ENCODE measurements at places on chromosomes 16 and 17.
A peak's percentile ranks its signal among the peaks of the same experiment; 100 is the strongest.

- no peak for DNase-seq
Measured at GRCh38 chr16:4217204-4218131, 24.4 kb downstream of the SRL start.

DNA sequence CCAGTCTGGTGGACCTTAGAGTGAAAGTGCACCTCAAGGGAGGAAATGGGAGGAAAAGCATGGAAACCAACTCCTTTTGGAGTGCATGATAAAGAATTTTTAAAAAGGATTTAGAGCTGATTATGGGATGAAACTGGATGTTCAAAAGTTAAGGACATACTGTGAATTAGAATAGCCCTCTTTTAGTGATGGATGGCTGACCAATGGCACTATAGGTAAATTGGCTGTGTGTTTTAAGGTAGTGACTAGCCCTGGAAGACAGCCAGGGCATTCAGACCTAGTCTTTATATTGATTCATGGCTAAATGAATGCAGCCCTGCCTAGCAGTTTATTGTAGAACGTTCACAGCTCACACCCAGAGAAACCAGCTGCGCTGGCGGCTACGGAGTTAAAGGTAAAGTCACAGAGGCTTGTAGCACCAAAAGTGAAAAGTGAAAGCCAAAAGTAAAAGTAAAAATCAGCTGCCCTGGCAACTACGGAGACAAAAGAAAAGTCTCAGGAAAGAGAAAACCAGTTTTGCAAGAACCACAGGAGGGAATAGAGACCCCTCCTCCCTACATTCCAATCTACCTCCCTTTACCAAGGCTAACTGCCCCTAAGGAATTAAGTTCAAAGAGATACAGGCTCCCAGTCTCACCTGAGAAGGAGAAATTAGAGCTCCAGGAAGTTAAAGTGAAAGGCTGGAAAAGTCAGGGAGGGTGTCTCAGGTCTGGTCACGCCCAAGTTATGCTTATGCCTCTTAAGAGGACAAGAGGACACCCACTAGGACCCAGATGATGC is 21.8 kb downstream of the ACSM1 start:
- DNase-seq: peak; percentile 20

- peak; percentile 69 for DNase-seq
Measured at GRCh38 chr17:77441130-77441920, 300.6 kb downstream of the SEC14L1 start.

DNA sequence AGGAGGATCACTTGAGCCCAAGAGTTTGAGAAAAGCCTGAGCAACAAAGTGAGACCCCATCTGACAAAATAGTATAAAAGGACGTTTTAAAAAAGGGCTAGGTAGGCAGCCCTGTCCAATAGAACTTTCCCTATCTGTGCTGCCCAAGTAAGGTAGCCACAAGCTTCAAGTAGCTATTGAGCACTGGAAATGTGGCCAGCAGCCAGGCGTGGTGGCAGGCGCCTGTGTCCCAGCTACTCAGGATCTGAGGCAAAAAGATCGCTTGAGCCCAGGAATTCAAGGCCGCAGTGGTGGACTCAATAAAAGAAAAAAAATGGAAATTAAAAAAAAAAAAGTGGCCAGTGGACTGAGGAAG is 1.5 kb upstream of the NQO1 start:
- DNase-seq: no peak

DNA sequence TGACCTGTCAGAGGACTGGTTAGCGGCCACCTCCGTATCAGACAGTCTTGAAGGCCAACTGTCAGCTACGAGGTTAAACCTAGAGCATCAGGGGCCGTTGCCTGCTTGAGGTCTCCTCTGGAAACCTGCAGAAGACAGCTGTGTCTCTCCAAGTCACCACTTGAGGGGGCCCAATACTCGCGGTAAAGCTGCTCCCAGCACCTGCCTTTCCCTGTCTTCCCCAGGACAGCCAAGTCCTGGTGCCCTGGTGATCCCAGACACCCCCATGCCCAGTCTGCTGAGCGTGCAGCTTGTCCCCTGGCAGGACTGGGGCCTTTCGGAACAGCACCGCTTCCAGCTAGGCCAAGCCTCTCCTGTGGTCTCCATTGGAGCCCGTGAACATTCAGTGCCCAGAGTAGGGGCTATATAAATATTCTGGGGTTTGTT is 80.1 kb downstream of the DNAH17 start:
- peak; percentile 24 for DNase-seq

DNA sequence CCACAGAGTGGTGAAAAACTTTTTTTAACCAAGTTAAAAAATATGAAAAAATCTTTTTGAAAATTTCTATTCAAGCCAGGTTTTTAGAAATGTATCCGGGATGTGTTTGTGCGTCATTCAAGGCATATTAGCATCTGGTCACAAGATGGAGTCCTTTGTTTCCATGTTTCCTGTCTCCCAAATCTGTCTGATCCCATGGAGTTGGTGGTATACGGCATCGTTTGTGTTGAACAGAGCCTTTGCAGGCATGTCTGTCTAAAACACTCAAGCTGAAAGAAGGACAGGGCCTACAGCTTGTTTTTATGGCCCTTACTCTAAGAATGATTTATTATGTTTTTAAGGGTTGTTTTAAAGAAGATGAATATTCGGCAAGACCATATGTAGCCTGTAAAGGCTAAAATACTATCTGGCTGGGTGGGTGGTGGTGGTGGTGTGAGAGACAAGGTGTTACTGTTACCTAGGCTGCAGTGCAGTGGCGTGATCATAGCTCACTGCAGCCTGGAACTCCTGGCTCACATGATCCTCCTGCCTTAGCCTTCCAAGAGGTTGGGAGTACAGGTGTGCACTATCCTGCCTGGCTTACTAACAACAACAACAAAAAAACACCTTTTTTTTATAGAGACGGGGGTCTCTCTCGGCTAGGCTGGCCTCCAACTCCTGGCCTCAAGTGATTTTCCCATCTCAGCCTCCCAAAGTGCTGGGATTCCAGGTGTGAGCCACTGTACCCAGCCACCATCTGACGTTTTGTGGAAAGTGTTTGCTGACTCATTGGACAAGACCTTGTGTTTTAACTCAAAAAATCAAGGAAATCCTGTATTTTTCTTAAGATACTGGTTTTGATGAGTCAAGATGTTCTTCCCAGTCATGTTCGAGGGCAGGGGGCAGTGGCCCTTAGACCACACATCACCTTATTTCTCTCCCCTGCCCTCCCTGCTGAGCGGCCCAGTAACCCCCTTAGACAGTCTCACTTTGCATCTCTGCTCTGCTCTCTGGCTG is 52.2 kb downstream of the NDE1 start:
- no peak for DNase-seq

Measured in activated T-cell treated with anti-CD3 and anti-CD28 coated beads for 24 hours (primary cell).